ENCODE measurements at places on chromosomes 6 and 20. TPM values are rescaled to one million over a fixed set of nuclear protein-coding genes. Genes with fewer than 3 reads are reported as not detected.
A peak's percentile ranks its signal among the peaks of the same experiment; 100 is the strongest.

- DNase-seq = no peak
Observed at GRCh38 chr20:48584391-48585060, 243.3 kb downstream of the PREX1 start.

DNA sequence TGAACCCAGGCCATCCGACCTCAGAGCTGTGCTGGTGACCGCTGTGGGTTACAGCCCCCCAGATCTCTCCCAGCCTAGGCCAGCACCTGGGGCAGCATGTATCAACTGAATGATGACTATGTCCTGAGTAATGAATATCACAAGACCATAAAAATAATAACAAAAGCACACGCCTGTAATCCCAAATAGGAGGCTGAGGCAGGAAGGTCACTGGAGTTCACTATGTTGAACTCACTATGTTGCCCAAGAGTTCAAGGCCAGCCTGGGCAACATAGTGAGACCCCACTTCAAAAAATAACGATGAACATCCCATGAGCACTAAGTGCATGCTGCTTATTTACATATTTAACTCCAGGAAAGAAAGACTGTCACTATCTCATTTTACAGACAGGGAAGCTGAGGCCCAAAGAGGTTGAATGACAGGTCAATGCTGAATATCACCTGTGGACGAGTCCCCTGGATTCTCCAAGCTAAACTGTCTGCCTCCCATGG lies 92.3 kb downstream of the NFATC2 start:
- no peak for DNase-seq

DNA sequence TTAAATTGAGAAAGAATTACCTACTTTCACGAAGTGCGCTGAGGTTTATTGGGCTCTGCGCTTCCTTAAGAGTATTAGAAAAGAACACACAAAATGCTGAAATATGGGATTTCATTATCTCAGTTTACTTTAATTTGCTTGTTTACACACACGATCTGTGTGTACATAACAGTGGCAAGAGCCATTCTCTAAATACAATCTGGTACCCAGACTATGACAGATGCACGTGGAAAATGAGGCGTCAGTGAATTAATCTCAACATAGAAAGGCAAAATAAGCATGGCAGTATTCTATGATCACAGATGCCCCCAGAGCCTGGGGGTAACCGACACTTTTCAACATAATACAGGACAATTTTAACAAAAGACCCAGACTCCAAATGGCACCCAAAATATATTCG lies 8.3 kb downstream of the FITM2 start:
- DNase-seq = no peak

GRCh38 chr6:50285735-50286134 lies 236.0 kb upstream of the DEFB112 start:
- DNase-seq = no peak

- DNase-seq = peak; percentile 36
Observed at GRCh38 chr6:71383901-71384489, 95.4 kb downstream of the OGFRL1 start.

DNA sequence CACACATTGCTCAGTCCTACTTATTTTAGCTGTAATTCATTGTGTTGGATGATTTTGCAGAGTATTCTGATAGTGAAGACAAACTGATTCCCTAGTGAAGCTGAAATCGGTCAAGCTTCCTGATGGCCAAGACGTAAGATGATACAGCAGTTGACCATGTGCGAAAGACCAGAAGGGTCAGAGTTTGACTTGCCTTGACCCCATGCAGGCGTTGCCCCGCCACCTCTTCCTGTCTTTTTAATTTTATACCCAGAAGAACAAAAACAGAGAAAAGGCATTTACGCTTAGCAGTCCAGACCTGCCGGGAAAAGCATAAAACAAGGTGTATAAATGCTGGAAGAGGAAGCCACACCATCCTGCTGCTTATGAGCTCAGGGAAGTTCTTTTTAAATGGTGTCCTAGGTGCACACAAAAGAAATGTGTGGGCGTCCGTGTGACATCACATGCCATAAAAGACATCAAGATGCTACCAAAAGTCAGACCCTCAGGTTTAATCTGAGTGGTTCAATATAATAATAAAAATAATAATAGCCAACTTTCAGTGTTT lies 32.2 kb downstream of the TSHZ2 start:
- DNase-seq = no peak

DNA sequence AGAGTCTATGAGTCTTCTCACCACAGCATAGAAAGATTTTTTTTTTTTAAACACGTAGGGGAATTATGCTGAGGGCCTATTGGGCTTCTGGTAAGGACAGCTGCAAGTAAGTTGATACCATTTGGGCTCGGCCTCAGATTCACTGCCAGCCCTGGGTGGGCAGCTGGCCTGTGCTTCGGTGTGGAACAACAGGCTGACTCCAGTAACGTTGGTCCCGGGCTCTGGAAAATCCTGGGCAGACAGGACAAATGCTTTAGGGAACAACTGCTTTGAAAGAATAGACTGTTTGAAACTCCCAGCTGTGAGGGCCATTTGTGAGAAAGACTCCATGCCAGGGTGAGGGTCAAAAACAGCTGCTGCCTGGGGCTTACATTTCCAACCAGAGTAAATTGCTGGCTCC lies 366.5 kb downstream of the QKI start:
- DNase-seq = no peak

- DNase-seq = no peak
Observed at GRCh38 chr6:12189150-12189549, 101.0 kb upstream of the EDN1 start.

DNA sequence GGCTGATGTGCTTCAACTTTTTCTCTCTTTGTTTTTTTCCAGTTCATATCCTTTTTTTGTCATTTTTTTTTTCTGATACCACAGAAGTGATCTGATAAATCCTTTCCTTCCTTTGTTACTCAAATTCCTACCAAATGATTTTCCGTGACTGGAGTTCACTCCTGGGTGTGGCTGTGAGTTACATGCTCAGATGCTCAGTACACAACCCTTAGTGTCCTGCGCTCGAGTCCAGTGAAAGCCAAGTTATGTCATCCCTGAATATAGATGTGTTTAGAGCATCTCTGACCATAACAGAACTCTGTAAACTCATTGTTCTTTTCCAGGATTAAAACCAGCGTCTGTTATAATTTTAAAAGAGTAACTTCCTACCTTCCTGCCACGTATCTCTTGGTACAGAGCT lies 147.2 kb upstream of the AKAP12 start:
- DNase-seq = no peak

DNA sequence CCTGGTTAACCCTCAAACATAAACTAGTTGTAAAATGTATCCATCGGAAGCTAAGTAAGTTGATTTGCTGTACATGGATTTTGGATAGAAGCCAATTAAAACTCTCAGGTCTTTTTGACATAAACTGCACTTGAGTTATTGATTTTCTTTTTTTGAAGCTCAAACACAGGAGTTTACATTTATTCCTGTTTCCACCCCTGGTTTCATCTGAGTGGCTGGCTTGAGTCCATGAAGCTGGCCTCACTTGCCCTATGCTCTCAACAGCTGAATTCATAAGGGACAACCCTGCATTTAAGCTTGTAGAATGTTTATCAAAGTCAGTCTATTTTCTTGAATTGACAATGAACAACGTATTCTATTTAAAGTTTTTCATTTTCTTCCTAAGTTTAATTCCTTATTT lies 58.1 kb upstream of the PLEKHG1 start:
- no peak for DNase-seq

GRCh38 chr20:37630993-37631392 lies 62.8 kb upstream of the CTNNBL1 start:
- no peak for DNase-seq

GRCh38 chr6:38508894-38509293 lies 130.8 kb downstream of the BTBD9 start:
- no peak for DNase-seq

DNA sequence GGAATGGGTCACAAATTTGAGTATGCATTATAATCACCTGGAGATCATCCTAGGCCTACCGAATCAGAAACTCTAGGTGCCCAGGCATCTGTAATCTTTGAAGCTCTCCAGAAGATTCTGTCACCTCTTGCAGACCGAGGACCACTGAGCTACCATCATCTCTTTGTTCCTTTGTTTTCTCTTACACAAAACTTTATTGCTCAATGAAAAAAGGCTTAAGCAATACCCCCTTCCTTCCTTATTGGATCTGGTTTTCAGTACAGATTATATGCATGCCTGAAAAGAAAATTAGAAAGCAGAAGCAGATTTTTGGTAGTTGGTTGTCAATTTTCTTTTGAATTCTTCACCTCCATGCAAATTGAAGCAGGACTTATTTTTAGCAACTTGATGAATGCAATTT lies 31.3 kb downstream of the STX11 start:
- DNase-seq = no peak

DNA sequence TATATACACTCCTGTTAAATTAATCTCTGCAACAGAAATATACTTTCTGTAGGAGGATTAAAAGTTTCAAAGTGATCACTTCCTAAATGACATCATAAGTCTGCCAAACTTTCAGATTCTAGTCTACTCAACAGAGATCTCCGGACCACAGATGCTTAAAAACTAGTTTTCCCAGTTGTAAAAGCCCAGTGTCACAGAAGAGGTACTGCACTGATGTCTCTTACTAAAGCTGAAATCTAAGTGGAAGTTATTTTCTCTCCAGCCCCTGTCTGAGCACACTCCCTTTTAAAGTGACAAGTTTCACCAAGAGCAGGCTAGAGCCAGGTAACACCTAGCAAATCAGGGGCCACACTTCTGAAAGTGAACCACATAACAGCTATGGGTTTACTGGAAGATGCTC lies 71.6 kb upstream of the DST start:
- DNase-seq = no peak

The NRN1 gene
- 39.6 TPM for total RNA-seq

The SYNDIG1 gene
- 8.1 TPM for total RNA-seq

The FRK gene
- 0.08 TPM for total RNA-seq

The ENPP4 gene
- 6.1 TPM for total RNA-seq

The C20orf144 gene
- not detected for total RNA-seq

The TFAP2D gene
- total RNA-seq = 0.31 TPM

The DLL1 gene
- 59.5 TPM for total RNA-seq
